Activated CD4-positive, alpha-beta T cell treated with anti-CD3 and anti-CD28 coated beads for 4 hours (primary cell): ENCODE measurements at places on chromosomes 4 and X.

- no peak for DNase-seq
Observed at GRCh38 chr4:74555231-74555630, 110.3 kb downstream of the AREG start.

- DNase-seq, result peak; percentile 12
Observed at GRCh38 chr4:123477711-123478209, 81.2 kb downstream of the SPRY1 start.

DNA sequence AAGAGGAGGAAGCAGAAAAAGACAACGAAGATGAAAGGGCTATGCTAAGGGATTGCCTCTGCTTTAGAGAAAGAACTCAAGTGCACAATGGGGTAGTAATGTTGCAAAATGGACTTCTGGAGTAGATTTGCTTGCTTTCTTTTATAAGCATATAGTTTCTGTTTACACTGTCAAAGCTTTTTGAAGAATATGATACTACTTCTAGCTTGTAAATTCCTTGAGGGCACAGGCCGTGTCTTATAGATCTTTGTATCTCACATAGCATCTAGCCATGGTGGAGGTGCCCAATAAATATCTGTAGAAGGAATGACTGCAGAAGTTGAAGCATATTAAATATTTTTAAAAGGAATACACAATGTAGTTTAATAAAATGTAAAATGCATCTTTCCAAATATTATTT, 147.8 kb upstream of the ZIC3 start:
- no peak for DNase-seq

DNA sequence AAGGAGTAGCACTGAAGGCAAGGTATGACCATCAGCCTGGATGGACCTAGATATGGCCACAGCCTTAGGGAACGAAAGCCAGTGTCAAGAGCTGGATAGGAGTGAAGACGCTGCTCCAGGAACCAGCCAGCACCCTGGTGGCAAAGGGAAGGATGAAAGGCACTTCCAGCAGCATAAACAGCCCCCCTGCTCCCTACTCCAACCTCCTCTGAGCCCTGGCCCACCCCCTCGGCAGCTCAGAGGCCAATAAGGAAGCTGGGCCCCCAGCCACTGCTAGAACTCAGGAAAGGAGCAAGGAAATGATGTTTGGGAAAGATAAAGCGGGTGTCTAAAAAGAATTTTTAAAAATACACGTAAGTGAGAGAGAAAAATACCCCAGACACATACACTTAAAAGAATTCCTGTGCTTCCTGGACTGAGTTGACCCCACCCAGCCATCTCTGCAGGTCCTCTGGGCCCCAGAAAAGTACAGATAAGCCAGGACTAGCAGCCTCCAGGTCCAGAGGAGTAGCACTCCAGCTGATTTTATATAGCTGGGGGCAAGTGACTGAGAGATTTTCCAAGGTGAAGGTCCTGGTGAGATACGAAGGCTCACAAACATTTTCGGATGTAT, 170.4 kb downstream of the SHROOM4 start:
- no peak for DNase-seq

DNA sequence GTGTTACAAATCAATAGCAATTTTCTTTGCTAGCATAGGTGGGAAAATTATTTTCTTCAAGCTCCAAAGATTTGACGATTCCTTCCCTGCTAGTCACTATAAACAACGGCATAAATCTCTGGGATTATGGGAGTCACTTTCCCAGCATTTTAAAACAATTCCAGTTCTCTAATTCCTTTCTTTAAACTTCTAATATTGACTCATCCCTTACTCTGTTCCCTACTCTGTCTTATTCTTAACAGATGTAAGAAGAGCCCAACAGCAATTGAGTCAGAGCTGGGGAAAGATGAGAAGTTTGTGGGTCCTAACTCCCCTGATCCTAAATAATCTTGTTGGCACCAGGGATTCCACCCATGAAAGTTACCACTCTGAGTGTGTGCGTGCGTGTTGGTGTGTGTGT, 47.4 kb upstream of the IL21 start:
- DNase-seq, result no peak

- no peak for DNase-seq
Observed at GRCh38 chr4:5970381-5971077, 47.7 kb downstream of the C4orf50 start.

GRCh38 chr4:127400731-127401346, 231.9 kb upstream of the INTU start:
- no peak for DNase-seq

- no peak for DNase-seq
Observed at GRCh38 chr4:16860516-16860915, 37.9 kb downstream of the LDB2 start.

GRCh38 chrX:120205816-120206753, 44.5 kb upstream of the ZBTB33 start:
- no peak for DNase-seq

GRCh38 chr4:88396681-88397080, 18.0 kb downstream of the HERC6 start:
- DNase-seq, result no peak

GRCh38 chr4:94410678-94411206, 41.0 kb upstream of the PDLIM5 start:
- DNase-seq, result no peak

- no peak for DNase-seq
Observed at GRCh38 chr4:57048590-57049304, 61.4 kb downstream of the IGFBP7 start.

- no peak for DNase-seq
Observed at GRCh38 chrX:618761-619450, 11.7 kb upstream of the SHOX start.

DNA sequence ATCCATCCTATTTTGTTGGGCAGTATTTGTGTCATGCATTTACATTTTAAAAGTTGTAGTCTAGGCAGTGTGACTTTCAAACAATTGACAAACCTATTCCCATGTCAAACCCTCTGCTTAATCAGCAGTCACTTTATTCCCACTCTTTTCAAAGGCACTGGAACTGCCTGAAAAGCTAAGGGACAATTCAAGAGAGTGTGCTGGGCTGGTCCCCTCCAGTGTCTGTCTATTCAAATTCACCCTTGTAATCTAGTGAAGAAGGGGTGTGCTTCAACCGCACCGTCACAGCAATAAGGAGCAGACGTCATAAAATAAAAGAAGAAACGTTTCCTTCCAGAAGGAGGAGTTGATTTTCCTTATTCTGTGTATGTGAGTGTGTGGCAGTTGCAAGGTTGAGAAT, 197.0 kb upstream of the MAD2L1 start:
- DNase-seq, result no peak

DNA sequence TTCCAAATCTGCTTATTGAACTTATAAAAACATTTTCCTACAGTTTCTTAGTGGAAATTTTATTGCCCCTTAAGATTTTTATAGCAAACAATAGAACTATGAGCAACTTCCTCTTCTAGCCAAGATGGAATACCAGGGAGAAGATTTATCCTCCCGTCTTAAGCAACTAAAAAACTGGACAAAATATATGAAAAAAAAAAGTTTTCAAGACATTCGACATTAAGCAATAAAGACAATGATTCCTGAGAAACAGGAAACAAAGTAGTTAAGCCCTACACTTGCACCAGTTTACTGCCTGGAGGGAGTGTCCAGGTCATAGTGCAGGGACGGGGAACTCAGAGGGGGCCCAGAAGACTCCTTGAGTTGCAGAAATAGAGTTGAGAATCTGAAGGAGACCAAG, 516.1 kb upstream of the DIPK2B start:
- DNase-seq, result no peak

DNA sequence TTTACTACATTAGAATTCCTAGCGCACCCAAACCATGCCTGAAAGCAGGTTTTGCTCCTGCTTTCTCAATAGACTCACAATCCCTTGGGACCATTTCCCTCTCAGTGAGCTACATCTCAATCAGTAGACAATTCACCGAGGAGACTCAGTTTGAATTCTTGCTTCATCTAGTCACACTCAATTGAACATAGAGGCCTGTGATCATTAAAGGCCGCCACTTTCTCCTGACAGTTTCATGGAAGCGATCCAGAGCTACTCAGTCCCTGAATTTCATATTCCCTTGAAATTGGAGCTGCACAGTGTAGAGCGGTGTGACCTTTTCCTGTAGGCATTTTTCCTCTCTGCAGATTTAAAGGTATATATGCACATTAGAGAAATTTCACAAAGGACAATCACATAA, 193.9 kb upstream of the SPOCK3 start:
- DNase-seq, result no peak

GRCh38 chr4:83724485-83725335, 188.8 kb downstream of the GPAT3 start:
- no peak for DNase-seq

DNA sequence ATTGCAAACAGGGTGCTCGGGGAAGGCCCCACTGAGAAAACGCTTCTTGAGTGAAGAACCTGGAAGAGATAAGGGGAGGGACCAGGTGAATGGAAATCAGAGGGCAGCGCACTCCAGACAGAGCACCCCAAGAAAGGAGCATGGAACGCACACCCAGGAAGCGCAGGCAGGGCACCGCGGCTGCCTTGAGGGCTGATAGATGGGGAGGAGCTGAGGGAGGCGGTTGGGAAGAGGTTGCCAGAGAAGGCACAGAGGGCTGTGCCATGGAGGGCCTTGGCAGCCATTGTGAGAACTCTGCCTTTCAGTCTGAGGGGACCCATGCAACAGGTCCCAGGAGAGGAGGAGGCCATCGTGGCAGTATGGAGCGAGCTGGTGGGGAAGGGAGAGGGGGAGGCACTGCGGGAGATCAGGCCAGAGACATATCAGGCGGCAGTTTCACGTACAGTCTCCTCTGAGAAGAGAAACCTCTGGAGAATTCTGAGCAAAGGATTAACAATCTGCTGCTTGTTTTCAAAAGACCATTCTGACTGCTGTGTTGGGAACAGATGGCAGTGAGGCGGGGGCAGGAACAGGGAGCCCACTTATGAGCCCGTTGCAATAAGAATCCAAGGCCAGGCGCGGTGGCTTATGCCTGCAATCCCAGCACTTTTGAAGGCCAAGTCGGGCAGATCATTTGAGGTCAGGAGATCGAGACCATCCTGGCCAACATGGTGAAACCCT, 83.7 kb downstream of the PCYT1B start:
- DNase-seq, result no peak

- no peak for DNase-seq
Observed at GRCh38 chr4:60579335-60579734, 620.8 kb upstream of the ADGRL3 start.

DNA sequence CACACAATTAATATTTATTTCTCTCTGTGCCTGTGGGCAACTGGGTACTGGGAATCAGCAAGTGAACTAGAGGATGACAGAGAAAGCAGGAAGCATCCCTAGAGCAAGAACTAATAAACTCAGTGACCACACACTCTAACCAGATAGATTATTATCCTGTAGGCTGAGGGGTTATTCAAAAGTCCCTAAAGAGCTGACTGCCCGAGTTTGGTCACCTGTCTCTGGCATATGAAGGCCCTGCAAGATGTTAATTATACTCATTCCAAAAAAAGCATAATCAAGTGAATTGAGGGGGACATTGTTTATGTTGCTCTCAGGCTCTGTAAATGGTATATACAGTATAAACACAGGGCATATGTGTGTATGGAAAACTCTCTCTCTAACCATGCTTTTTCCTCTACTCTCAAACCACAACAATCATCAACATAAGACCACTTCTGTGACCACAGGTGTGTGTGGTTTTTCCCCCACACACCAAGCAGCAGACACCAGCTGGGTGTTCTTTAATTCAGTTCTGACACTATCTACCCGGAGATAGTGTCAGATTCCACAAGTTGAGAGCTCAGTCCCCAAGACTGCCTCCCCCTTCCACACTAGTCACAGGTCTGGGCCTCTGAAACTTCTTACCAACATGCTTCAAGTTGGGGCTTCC, 6.2 kb upstream of the HPSE start:
- peak; percentile 4 for DNase-seq

DNA sequence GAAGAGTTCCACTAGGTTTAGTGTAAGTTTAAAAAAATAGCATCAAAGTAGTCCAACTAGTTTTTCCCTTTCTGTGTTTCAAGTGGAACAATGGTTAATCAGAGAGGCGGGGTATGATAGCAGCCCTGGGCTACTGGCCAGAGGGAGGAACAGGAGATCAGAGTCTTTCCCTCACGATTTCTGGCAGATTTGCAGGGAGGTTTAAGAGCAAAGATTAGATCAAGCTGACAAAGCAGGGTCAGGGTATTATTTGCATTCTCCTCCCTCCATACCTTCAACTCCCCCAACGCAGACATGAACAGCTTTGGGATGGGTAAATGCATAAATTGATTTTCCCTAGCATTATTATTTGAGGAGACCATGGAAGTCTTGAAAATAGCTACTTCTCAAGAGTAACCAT, 277.6 kb upstream of the DIAPH2 start:
- DNase-seq, result no peak

GRCh38 chrX:130378024-130378669, 7.3 kb downstream of the GPR119 start:
- DNase-seq, result no peak

DNA sequence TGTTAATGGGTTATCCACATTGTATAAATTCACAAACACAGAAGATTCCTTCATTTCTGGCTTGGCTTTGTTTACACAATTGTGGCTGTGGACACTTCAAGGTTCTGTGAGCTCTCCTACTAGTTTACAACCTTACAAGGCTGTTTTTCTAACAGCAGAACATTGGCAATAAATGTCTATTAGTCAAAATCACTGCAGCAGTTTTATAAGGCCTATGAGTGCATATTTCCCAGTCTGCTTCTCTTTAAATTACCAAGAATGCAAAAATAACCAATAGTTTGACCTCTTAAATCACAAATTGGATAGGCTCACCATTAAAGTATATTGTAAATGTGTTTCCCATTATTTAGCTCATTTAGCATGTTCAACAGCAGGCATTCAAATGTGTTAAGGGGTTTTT, 239.2 kb downstream of the DKK2 start:
- no peak for DNase-seq

- no peak for DNase-seq
Observed at GRCh38 chr4:35516102-35516501, 728.2 kb downstream of the ARAP2 start.

DNA sequence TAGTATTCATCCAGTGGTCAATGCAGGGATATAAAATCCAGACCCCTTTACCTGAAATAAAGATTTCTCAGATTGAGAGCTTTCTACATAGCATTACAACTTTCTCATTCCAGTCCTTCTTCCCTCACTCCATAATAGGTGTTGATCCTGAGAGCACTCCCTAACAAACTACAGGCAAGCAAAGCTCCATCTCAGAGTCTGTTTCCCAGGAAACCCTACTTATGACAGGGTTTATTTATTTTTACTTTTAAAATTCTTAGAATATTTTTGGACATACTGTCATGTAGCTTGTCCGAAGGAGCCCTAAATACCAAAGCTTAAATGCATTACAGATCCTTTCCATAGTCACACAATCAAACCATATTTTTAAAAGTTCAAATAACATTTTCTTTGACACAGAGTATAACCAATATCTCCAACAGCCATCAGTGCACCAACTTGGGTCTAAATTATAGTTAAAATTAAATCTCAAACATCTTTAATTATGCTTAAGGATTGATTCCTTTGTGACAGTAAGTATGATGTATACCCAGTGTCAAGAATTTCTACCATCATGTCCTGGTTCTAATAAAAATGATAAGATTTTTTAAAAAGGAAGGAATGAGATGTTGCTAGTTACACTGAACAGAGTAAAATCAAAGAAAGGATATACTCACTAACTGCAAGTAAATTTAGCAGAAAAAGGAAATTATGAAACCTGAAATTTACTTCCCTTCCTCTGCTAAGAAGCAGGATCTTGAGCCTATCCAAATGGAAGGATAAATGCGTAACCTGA, 580.4 kb upstream of the ADGRL3 start:
- no peak for DNase-seq

GRCh38 chr4:44150091-44150576, 298.5 kb downstream of the KCTD8 start:
- no peak for DNase-seq
